ENCODE measurements at places on chromosomes 5 and 9.

- DNase-seq, result no peak
Observed at GRCh38 chr5:154732212-154732611, 23.0 kb upstream of the LARP1 start.

GRCh38 chr5:16577677-16578076 is 39.1 kb downstream of the RETREG1 start:
- DNase-seq, result no peak

DNA sequence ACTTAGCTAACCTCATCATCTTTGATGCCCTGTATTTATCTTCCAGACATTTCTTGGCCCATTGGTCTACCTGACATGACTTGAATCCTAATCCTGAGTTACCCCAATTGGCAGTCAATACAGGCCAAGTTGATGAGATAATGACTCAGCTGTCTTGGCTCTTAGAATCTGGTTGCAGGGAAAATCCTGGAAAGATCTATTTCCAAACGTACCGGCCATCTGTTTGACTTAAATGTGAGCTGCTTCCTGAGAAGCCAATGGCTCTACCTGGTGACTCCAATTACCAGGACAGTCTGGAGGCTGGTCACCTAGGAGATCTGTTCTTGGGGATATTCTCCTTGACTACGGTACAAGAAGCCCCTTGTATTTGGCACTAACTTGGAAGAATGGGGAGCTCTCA is 475.2 kb upstream of the BRINP1 start:
- DNase-seq, result no peak

DNA sequence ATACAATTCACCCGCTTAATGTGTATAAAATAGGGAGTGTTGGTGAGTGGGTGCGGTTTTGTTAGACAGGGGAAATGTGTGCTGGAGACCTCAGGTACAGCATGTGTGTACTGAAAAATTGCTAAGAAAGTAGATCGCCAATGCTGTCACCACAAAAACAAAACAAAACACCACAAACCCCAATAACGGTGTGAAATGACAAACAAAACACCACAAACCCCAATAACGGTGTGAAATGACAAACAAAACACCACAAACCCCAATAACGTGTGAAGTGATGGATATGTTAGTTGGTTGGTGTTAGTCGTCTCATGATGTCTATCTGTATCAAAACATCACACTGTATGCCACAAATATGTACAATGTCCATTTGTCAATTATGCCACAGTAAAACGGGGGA is 14.2 kb upstream of the GFPT2 start:
- no peak for DNase-seq

- DNase-seq, result no peak
Observed at GRCh38 chr5:156087577-156088110, 239.3 kb upstream of the SGCD start.
